Epithelial cell of alveolus of lung (primary cell): ENCODE measurements at places on chromosomes 11 and 22. TPM values are rescaled to one million over a fixed set of nuclear protein-coding genes. Genes with fewer than 3 reads are reported as not detected.

The RBMXL2 gene
- not detected in 2 replicates for total RNA-seq

The MUC5AC gene
- total RNA-seq, result not detected in 2 replicates

The SERPIND1 gene
- not detected in 2 replicates for total RNA-seq

The C2CD3 gene
- 5.9 and 11.3 TPM in 2 replicates for total RNA-seq

The GAL3ST3 gene
- total RNA-seq, result 0.91 and 1.8 TPM in 2 replicates

The PLAAT5 gene
- total RNA-seq, result 0.13 TPM in 1 of 2 replicates, not detected in the other

The TUB gene
- 1.7 and 5.7 TPM in 2 replicates for total RNA-seq

The CRYBB2 gene
- not detected in 2 replicates for total RNA-seq

The ADM2 gene
- 0.72 and 8.8 TPM in 2 replicates for total RNA-seq

The DDX25 gene
- total RNA-seq, result not detected in 2 replicates

The FAM118A gene
- 10.0 and 12.2 TPM in 2 replicates for total RNA-seq

The CAPN5 gene
- 11.6 and 14.9 TPM in 2 replicates for total RNA-seq

The KCNA4 gene
- total RNA-seq, result not detected in 2 replicates

The CHADL gene
- total RNA-seq, result 0.26 and 0.80 TPM in 2 replicates

The LGALS12 gene
- not detected in 2 replicates for total RNA-seq

The FOLR3 gene
- not detected in 2 replicates for total RNA-seq

The FGF4 gene
- total RNA-seq, result not detected in 2 replicates

The SLCO2B1 gene
- total RNA-seq, result not detected in 2 replicates

The APOBEC3F gene
- 3.9 and 5.5 TPM in 2 replicates for total RNA-seq
